ENCODE measurements at places on chromosomes 5 and 9. TPM values are rescaled to one million over a fixed set of nuclear protein-coding genes. Genes with fewer than 3 reads are reported as not detected.

The GRM6 gene
- total RNA-seq, result not detected

The CACFD1 gene
- total RNA-seq, result 7.7 TPM

The PROB1 gene
- 3.9 TPM for total RNA-seq

The DBH gene
- not detected for total RNA-seq

The PHF19 gene
- 27.1 TPM for total RNA-seq

The PELO gene
- total RNA-seq, result 44.9 TPM

The UQCRQ gene
- 179 TPM for total RNA-seq

The ANXA2R gene
- 3.9 TPM for total RNA-seq

- DNase-seq, result peak; percentile 29
Observed at GRCh38 chr5:154603953-154604679, 126.1 kb upstream of the HAND1 start.

DNA sequence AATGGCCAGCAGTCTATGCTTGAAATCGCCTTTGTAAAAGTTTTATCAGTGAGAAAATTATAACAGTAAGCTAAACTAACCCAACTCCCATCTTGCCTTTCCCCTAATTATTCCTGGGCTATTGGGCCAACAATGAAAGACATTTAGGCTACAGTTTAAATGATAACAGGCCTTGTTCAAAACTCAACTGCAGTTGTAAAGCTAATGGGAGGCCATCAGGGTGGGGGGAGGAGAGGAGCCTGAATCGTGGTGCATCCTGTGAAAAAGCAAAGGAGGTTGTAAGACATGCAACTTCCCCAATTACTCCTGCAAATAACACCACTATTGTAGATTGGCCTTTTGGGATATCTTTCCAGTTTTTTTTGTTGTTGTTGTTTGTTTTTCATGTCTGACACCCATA lies 53.8 kb downstream of the ACTL7B start:
- no peak for DNase-seq

DNA sequence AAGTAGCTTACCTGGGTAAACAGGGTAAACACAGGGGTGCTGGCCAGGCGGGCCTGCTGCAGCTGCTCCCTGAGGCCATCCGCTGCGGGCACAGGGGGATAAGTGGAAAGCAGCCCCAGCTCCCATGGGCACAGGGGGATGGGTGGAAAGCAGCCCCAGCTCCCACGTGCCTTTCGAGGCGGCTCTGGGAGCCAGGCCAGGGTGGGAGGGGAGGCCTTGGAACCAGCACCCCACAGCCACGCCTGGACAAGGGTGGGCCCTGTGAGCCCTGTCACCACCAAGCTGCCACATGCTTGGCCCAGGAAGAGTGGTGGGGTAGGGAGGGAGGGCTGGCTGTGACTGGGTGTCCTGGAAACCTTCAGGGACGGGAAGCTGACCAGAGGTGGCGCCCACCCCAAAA lies 7.8 kb upstream of the CARD9 start:
- DNase-seq, result no peak

DNA sequence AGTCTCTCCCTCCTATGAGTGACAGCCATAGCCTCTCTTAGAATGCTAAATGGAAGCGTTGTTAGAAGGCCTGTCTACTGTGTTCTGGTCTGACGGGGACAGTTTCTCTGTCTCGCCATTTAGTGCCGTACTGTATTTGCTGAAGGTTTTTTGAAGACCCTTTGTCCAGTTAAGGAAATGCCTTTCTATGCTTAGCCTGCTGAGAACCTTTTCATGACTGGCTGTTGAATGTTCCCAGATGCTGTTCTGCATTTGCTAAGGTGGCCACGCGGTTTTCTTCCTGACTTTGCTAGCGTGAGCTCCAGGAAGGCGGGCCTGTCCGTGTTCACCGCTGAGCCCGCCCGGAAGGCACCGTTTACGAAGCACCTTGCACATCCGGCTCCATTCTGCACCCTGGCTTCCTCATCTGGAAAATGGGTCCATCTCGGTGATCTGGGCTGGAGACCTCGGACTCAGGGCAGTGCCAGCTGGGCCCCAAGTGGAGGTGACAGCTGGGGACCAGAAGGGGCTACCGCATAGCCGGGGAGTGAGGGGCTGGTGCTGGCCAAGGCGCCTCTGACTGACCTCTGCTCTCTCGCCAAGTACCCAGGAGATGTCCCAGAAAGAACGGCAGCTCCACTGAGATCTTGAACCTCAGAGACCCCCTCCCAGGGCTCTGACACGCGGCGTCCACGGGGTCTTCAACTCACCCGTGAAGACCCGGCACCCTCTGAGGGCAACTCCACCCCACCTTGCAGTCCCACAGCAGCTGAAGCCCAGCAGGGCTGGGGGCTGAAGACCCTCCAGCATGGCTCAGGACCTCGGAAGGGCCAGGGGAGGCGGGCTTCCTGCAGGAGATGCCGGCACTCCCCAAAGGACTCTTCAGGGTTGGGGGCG lies 52.5 kb upstream of the NKD2 start:
- DNase-seq, result no peak

DNA sequence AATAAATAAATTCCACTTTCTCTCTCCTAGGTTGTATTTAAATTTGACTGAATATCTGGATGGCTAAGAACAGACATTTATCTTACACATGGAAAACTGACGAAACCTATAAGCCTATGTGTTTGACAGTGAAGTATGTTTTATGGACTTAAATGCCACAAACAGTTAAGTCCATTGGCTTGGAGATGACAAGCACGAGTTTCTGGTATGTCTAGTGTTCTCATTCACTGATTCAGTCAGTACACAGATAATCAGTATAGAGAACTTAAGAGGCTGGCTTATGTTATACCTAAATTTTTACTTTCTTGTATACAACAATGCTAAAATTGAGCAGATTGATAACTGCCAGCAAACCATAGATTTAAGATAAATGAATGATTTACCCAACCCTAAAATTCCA lies 38.9 kb downstream of the SNAPC3 start:
- no peak for DNase-seq

DNA sequence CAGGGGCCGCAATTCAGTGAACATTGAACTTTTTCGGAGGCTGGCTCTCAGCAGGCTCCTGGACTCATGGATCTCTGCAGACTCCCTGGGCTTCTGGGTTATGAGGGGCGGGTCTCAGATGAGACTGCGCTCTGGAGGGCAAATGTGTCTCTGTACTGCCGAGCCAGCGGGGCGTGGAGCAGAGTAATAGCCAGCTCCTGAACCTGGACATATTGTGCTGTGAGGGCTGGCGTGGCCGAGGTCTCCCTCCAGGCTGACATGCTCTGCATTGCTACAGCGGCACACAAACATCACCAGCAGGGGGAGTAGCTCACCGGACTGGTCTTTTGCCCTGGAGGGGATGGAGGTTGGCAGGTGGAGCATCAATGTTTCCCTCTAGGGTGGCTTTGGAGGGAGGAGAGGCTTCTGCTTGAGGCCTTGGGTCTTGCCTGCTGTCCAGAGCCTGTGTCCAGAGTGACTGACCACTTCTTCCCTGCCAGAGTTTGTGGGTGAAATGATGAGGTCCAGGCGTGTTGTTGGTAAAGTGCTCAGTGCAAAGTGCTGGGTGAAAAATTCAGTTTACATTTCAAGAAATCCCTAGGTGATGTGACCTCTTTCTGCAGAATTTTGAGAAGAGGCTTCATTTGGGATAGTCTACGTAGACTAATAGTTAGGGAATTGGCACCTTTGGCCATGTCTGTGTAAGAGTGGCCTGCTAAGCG lies 10.9 kb upstream of the GADD45G start:
- peak; percentile 27 for DNase-seq

DNA sequence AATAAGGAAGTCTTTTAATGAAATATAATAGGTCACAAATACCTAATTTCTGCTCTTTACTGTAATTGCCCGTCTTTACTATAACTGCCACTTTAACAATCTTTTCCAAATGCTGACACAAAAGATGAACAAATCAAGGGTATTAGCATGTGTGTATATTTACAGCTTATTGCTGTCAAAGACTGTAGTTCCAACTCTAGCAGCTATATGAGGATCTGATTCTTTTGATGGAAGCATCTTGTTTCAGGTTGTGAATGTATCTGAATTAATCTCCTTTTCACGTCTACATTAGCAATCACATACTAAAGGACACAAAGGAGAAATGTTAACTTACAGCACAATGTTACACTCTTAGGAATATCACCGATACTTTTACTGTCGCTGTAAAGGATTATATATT lies 27.9 kb downstream of the RFX3 start:
- no peak for DNase-seq

GRCh38 chr5:124986667-124987066 lies 240.2 kb upstream of the ZNF608 start:
- no peak for DNase-seq

DNA sequence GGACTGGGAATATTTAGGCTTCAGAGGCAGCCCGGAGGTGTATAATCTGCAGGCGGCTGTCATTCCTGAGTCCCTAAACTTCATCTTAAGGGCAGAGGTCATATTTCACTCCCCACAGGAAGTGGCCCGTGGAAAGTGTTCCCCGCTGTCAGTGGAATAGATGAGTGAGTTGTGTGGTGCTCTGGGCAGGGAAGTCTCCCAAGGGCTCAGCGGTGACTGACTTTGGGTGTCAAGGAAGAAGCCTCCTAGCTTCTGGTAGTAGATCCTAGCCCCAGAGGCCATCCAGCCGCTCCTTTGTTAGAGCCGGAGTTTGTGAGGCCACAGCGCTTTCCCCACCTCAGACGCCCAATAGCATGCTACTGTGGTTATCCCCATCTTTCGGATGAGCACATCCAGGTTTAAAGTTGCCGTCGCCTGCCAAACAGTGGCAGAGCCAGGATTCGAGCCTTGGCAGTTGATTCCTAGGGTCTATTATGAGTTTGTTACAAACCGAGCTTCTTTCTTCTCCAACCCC lies 38.9 kb upstream of the TIFAB start:
- no peak for DNase-seq

DNA sequence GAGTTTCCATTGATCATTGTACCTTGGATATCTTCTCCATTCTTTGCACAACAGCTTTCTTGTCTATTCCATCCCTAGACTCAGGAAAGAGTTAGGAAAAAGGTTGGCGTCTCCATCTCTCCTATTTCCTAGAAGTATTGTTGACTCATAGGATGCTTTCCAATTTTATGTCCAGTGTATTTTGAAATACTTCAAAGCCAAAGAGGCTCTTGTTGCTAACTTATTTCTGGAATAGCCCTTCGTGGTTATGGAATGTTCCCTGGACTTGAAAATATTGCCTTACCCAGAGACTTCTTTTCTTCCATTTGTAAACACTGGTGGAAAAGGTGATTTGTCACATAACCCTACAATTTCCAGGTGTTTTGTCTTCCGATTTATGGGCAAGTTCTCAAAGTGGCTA lies 402.3 kb upstream of the ZNF608 start:
- DNase-seq, result peak; percentile 58

DNA sequence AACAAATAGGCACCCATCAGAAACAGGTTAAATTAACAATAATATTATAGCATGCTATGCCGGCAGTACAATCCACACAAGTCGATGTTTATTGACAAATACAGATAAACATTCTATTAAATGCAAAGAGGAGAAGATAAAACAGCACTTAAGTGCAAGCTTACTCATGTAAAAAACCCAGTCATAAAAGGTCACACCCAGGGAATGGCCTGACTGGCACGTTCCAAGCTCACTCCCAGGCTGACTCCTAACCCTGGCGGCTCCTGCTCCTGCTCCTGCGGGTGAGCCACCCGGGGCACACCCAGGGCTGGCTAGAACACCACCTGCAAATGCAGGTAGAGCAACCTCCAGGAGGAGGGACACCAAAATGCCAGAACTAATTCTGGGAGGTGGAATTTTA lies 66.9 kb downstream of the SEMA4D start:
- DNase-seq, result no peak

GRCh38 chr5:122228728-122229392 lies 83.2 kb upstream of the SNCAIP start:
- DNase-seq, result no peak

DNA sequence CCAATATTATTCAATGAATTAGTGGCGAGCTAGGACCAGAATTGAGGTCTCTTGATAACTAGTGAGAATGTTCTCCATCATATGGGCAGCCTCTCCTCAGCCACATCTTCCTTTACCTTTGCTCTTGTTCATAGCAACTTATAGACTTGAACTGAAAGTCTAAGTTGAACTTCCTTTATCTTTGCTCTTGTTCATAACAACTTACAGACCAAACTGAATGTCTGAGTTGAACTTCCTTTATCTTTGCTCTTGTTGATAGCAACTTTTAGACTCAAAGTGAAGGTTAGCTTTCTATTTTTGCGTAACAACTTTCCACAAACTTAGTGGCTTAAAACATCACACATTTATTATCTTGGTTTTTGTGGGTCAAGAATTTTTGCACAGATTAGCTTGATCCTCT lies 146.4 kb upstream of the C9orf72 start:
- DNase-seq, result no peak

All from fibroblast of villous mesenchyme (primary cell).